ENCODE measurements at places on chromosomes 16 and 17.

DNA sequence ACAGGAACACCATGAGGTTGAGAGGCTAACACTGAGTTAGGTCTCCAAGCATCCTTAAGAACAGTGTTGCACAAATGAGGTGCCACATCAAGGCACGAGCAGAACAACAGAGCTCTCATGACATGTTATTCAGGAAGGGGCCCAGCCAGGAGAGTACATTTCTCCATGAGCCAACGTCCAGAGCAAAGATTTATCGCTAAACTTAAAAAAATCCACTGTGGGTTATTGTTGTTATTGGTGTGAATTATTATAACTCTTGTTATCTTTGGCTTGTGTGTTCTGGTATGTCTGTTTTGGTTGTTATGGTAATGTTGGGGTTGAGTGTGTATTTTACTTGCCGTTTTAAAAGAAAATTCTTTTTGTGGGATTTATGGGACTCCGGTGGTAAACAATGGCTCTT, 68.9 kb upstream of the MSI2 start:
- H3K27me3 ChIP-seq = no peaks in the 10 kb centered on the region
- DNase-seq = no peak
- H3K27ac ChIP-seq = no peak overlapping the region
- H3K36me3 ChIP-seq = no peaks in the 10 kb centered on the region

- H3K36me3 ChIP-seq = peaks cover 27% of the 10 kb centered on the region
- no peak for DNase-seq
- no peak overlapping the region for H3K4me3 ChIP-seq
- H3K27me3 ChIP-seq = no peaks in the 10 kb centered on the region
- peaks cover 10% of the 10 kb centered on the region for H3K4me1 ChIP-seq
Observed at GRCh38 chr16:2774161-2774891, 2.8 kb downstream of the ELOB start.

GRCh38 chr17:50045154-50045553, 10.8 kb upstream of the ITGA3 start:
- no peak overlapping the region for H3K27ac ChIP-seq
- no peak overlapping the region for H3K4me3 ChIP-seq
- DNase-seq = no peak
- H3K36me3 ChIP-seq = no peaks in the 10 kb centered on the region
- H3K27me3 ChIP-seq = no peaks in the 10 kb centered on the region
- no peaks in the 10 kb centered on the region for H3K4me1 ChIP-seq

DNA sequence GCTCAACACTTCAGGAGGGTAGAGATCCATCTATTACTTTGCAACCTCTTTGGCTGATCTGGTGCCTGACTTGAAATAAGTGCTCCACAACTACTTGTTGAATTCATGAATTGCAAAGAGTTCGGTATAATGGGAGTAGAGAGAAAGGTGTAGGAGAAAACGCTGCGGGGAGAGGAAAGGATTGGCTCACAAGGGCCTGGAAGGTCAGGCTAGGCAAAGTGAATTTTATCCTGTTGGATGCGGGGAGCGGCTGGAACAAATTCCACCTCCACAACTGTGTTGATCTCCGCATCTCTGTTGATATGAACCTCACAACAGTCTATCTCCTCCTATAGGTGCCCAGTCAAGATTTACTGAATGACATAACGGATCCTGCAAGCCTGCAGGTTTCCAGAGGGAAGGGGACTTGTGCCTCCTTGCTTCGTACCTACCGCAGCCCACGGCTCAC, 684 bp downstream of the SLX4 start:
- no peaks in the 10 kb centered on the region for H3K27me3 ChIP-seq
- no peak for DNase-seq
- H3K36me3 ChIP-seq = no peaks in the 10 kb centered on the region
- peaks cover 38% of the 10 kb centered on the region for H3K4me1 ChIP-seq
- peak overlapping the region; percentile 99 for H3K4me3 ChIP-seq
- H3K27ac ChIP-seq = peak overlapping the region; percentile 72

DNA sequence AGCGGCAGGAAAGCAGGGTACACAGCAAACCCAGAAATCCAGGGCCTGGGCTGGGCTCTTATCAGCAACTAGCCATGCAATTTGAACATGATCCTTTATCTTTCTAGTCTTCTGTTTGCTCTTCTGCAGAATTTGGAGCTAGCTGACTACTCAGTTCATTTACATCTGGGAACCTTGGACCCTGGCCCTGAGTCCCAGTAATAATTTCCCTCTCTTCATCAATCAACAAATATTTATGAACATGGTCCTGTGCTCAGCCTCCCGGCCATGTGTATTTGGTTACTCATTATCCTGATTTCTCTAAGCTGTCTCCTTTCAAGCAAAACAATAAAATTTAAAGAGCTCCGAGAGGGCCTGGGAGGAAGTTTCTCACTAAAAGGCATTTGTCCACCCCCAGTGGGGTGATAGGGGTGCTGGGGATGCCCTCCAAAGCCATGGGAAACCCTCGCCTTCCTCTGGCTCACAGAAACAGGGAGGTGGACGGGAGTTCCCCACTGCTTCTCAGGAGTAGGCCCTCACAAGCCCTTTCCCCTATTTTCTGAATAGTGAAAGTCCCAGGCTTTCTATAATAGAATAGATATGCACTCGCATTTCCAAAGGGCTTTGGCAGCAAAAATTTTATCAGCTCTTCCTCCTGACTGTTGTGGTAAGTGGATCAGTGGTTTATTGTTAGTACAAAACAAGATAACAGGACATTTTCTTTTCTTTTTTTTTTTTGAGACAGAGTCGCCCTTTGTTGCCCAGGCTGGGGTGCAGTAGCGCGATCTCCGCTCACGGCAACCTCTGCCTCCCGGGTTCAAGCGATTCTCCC, 6.9 kb upstream of the WDR59 start:
- H3K36me3 ChIP-seq = no peaks in the 10 kb centered on the region
- H3K27me3 ChIP-seq = no peaks in the 10 kb centered on the region
- H3K27ac ChIP-seq = peak overlapping the region; percentile 94
- peaks cover 25% of the 10 kb centered on the region for H3K4me1 ChIP-seq
- DNase-seq = peak; percentile 60
- no peak overlapping the region for H3K4me3 ChIP-seq

DNA sequence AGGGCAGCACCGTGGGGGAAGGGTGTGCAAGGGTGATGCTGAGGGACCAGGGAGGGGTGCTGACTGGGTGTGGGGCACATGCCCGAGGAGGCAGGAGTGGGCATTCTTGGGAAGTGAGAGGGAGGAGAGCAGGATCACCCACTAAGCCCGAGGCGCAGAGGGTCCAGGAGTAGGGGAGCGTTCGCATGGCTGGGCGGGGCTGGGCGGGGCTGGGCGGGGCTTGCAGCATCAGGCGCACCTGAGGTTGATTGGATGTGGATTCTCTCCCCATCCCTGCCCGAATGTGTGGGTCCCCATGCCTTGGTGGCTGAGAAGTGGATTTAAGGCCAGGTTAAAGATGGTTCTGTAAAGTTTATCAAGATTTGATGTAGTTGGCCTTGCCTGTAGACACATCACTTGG, 14.2 kb downstream of the BANP start:
- H3K36me3 ChIP-seq = no peaks in the 10 kb centered on the region
- peaks cover 14% of the 10 kb centered on the region for H3K4me1 ChIP-seq
- DNase-seq = no peak
- no peak overlapping the region for H3K27ac ChIP-seq

All from liver (tissue), 10 donors.